ENCODE measurements at places on chromosomes 16 and 17.

DNA sequence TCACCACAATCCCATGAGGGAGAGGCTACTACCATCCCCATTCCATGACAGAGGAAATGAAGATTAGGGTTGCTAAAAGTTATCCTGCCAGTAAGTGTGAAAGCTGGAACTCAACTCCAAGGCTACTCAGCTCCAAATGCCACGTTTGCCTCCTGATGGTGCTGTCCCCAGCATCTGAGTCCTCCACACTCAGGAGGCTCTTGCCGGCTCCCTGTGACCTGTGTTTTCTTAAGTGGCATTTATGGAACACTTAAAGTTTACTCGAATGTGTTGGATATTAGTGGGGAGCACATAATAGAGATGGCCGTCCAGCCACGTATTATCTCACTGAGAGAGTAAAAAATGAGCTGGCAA is 267.9 kb downstream of the CBLN1 start:
- DNase-seq = no peak

DNA sequence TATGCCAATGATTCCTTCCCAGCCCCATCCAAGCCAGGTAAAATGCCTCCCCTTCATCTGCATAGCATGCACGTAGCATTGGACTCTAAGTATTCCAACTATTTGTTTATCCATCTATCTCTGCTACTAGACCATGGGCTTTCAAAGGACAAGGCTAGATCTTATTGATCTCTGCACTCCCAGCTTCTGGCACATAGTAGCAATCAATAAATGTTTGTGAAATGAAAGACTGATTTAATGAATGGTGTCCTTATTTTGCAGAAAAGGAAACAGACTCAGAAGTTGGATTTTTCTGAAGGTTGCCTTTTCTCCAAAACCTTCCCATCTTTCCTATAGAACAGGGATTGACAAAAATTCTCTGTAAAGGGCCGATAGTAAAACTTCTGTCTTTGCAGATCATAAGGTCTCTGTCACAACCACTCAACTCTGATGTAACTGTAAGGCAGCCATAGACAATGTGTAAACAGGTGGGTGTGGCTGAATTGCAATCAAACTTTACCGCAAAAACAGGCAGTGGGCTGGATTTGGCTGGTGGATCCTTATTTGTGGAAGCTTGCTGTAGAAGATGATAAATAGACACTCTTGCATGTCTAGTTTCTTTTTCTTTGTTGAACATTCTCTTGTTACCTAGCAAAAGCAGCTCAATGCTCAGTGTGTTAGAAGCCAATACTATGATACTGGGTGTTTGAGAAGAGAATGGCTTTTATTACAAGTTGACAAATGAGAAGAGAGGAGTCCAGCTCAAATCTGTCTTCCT is 7.6 kb upstream of the CMTR2 start:
- DNase-seq = no peak

- DNase-seq = no peak
Measured at GRCh38 chr17:81008140-81008539, 16.5 kb downstream of the CHMP6 start.

DNA sequence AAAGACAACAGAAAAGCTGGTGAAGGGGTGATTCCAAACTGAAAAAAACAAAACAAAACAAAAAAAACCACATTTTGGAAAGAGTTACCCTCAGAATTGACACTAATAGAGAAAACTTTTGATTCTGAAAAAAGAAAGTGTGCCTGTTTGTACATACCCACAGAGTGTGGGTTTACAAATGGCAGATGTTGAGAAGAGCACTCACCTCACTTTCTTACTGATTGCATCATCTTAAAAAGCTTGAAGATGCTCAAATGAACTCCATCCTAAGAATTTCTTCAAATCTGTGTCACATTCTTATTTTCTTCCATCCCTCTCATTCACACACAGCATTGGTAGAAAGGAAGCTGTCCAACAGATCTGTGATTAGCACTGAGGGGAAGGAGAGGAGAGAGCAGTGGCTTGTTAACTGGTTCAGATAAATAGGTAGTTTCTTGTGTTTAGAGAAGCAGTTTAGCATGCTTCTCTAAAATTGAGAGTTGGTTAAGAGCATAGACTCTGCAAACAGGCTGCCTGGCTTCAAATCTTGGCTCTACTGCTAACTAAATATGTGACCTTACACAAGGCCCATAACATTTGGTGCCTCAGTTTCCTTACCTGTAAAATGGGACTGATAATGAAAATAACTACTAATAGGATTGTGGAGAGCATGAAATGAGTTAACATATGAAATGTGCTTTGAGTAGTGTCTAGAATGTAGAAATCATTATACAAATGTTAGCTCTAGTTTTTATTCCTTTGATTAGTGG is 6.9 kb downstream of the GNAO1 start:
- no peak for DNase-seq

DNA sequence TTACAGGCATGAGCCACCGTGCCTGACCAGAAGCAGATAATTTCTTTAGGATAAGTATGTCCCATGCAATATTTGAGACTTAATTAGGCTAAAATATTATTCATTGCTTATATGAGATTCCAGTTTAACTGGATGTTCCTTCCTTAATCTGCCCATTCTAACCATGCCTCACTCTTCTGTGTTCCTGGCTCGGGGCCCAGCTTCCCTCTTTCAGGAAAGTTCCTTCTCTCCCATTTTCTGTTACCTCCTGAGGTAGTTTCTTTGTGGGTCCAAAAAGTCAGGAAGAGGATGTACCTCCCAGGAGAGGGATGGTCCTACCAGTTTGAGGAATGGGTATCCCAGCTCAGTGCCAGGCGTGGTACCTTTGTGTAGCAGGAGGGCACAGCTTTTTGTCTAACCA is 23.3 kb downstream of the UNK start:
- no peak for DNase-seq

- no peak for DNase-seq
Measured at GRCh38 chr17:49229805-49230600, 584 bp downstream of the PHOSPHO1 start.

- DNase-seq = no peak
Measured at GRCh38 chr17:17305281-17305801, 2.2 kb downstream of the NT5M start.

DNA sequence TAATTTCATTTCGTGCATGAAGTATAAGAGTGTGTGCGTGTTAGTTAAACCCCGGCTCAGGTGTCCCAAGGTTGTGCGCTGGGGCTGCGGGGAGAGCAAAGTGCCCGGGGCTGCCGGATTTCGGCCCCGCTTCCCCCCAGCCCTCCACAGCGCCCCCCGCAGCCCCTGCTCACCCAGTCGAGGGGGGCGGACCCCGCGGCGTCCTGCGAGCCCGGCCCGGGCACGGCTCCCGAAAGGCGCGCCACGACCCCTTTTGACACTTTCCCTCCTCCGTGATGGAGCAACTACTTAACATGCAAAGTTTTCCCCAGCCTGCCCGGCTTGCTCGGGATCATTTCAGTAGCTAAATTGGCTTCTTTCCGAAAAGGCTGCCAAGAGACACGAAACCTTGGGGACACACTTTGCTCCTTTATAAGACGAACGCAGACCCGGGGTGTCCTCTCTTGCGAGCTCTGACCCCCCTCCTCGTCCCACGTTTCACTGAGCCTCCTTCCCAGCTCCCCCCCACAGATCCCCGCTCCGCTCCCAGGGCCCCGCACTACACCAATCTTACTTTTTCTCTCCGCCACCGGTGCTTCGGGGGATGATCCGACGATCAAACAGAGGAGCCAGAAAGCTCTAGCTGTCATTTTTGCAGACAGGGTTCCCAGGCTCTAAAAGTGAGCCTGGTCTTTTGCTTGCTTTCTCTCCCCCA is 552 bp downstream of the C17orf58 start:
- DNase-seq = no peak
